ENCODE measurements at places on chromosomes 1 and 21.

DNA sequence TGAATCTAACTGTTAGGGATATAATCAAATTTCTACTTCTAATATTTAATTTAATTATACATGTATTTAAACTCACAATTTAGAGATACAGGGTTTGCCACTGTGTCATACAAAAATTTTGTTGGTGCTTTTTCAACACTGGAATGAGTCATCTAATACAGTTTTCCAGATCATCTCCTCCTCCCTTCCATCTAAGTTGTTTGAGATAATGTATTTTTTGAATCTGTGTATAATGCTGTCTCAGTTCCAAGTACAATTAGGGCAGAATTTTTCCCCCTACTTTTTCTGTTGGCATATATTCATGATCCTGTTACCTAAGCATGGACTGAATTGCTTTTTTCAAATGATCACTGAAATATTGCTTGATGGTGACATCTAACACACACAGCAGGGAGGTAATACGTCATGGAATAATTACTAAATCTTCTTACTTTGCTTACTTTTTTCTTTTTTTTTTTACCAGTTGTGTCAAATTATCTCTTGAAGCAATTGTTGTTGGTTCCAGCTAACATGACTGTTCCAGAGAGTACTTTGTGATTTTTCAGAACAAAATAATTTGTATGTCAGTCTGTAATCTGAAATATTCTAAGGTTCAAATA, 146.0 kb downstream of the MAGI3 start:
- no peak for DNase-seq

DNA sequence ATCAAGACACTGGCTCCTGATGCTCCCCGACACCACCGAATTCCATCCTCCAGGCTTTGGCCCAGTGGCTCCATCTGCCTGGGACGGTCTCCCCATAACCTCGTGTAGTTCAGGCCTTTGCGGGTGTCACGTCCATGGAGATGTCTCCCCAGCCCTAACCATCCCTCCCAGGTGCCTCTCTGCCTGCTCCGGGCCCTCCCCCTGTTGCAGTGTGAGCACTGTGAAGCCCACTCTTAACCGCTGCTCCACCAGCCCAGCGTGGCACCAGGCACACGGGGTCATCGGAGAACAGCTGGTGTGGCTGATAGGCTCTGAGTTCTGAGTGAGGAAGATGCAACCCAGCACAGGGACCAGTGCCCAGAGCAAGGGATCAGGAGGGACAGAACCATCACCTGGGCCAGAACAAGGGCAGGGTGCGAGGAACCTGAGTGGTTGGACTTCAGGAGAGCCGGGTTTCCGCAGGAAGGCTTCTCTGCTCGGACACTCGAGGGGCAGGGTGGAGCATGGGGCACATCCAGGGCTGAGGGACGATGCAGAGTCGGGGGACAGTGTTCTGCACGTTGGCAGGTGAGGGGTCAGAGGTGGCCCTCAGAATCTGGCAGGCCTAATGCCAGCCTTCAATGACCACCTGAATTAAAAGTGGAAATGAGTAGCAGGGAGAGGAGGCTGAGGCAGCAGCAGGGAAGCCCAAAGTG, 2.6 kb upstream of the GNB1 start:
- DNase-seq = no peak

- no peak for DNase-seq
These were observed 84.9 kb upstream of the CXADR start for GRCh38 chr21:17427831-17428483.

DNA sequence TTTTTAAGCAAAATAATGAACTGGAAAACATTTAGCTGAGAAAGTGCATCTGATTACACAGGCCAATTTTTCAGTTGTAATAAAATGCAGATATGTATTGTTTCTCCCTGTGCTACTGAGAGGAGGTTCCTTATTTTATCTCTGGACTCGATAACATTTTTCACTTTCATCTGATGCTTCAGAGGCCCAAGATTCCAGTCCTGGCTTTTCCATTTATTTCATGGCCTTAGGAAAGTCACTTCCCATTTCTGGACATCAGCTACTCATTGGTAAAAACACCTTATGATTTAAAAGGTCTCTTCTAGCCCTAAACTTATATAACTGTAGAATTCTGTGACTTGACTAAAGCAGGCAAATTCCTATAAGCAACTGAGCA, 203.5 kb downstream of the HHAT start:
- no peak for DNase-seq

GRCh38 chr1:111873460-111874030, 115.9 kb downstream of the KCND3 start:
- no peak for DNase-seq

DNA sequence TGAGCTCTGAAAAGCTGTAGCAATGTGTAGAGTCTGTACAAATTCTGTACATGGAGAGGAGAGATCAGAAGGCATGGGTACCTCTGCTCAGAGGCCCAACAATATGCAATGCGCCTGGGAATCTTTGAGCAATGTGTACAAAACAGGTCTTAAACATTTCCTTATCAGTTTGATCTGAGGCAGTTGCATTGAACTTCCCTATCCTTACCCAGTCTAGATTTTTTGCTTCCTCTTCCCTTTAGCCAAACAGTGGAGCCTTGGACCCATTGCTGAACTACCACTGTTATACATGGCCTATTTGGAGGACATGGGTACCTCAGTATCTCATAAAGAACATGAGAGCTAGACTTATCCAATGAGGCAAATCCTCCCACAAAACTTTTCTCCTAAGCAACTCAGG, 12.6 kb upstream of the MNDA start:
- no peak for DNase-seq

- no peak for DNase-seq
These were observed 38.8 kb upstream of the SRSF10 start for GRCh38 chr1:24018611-24019580.

DNA sequence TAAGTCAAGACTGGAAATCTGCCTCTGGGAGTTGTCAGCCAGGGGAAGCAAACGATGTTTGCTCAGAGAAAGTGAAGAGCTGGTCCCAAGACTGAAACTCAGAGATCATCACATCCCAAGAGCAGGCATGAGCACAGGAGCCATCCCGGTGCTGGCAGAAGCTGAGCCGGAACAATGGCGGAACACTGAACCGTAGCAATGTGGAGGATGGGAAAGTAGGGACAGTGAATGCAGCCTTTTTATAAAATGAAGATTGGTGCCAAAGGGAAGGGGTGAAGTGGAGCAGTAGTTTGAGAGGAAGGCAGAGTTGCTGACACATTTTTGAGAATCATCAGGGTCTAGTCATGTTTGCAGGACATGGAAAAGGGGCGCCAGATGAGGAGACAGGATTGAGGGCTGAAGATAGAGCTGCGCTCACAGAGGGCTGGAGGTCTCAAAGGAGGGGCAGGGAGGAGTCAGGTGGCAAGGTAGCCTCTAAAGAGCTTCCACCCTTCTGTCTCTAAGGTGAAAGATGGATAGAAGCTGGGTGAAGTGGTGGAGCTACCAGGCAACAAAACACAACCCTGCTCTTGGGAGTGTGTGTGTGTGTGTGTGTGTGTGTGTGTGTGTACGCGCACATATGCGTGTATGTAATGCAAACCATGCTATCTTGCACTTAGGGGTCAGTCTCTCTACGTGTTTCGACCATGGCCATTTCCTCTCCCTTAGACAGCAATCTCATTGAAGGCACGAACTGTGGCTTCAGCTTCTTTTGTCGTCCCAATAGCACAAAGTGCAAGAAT, 94.3 kb upstream of the IRF2BP2 start:
- no peak for DNase-seq

GRCh38 chr1:33341190-33341589, 20.3 kb upstream of the A3GALT2 start:
- no peak for DNase-seq

DNA sequence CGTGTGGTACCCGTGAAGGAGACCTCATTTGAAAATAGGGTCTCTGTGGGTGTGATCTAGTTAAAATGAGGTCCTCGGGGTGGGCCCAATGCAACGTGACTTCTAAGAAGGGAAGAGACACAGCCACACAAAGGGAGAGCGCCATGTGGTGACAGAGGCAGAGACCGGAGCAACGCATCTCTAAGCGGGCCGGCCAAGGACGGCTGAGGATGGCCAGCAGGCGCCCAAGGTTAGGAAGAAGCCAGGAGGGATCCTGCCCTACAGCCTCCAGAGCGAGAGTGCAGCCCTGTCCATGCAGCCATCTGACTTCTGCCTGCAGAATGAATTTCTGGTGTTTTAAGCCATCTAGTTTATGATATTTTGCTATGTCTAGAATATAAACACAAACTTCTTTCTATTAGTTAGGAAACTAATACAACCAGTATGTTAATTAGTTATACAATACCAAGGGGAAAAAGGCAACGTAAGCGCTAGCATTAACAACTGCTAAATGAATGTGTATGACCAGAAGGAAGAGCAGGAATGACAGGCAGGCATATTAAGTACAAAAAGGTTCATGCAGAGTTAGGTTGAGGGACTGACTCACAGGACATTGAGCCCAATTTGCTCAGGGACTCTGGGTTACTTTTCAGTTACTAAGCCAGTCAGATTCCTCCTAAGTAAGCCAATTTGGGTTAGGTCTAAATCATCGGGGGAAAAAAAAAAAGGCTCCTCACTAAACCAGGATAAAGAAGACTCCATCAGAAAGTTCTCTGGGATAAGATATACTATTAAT, 4.1 kb downstream of the CEP104 start:
- DNase-seq = no peak

- DNase-seq = no peak
These were observed 61.7 kb downstream of the XCL2 start for GRCh38 chr1:168482106-168482505.

DNA sequence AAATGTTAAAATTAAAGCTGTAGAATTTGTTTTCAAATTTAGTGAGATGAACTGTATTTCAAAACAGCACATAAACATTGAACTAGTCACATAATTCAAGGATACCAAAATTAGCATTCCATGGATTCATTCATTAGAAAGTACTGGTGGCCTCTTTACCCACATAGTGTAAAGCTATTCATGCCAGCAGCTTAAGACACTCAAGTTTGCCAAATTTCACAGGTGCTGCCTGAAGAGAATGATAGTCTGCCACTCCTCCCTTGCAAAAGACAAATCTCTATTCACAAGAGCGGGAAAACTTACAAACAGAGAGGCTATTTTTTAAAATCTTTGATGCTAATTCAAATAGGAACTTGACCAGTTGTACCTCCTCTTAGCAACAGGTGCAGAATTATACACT, 337.0 kb downstream of the BRINP3 start:
- DNase-seq = no peak

DNA sequence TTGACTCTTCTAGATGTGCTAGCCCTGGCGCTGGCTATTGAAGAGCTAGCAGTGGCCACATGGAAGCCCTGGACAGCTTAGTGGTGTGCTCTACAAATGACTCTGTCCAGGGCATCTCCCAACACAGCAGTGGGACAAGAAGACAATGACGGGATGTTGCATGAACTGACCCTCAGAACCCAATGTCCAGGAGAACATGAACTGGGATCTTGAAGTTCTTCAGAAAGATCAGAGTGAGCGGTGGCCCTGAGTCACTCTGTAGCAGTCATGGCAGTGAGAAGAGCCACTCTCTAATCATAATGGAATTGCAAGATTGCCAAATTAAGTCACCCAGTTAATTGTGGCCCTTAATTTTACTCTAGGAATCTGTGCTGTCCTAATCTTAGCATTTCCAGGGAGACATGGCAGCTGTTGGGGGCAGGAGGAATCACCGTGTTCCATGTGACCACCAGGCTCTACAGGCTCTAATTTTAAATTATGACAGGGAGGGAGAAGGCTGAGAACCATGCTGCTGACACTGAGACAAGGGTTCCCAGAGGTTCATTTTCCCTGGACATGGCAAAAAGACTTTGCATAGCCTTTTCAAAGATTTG, 10.2 kb upstream of the OBSCN start:
- DNase-seq = no peak

- no peak for DNase-seq
These were observed 26.3 kb downstream of the ZBTB17 start for GRCh38 chr1:15949453-15950245.

DNA sequence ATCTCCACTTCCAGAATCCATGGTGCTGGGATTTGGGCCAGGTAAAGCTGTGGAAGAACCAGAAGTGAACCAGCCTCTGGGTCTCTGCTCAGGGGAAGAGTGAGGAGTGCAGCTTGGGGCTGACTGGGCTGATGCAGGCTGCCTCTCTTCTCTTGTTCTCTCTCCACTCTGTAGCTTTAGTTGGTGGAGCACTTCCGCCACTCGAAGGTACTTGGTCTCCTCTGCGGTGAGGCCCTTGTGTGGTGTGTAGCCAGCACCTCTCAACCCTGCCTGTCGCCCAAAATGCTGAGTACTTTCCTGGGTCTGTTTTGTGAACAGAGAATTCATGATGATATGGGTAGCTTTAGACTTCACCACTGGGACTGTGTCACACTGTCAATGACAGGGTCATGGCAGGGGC, 63.2 kb downstream of the URB2 start:
- DNase-seq = no peak

DNA sequence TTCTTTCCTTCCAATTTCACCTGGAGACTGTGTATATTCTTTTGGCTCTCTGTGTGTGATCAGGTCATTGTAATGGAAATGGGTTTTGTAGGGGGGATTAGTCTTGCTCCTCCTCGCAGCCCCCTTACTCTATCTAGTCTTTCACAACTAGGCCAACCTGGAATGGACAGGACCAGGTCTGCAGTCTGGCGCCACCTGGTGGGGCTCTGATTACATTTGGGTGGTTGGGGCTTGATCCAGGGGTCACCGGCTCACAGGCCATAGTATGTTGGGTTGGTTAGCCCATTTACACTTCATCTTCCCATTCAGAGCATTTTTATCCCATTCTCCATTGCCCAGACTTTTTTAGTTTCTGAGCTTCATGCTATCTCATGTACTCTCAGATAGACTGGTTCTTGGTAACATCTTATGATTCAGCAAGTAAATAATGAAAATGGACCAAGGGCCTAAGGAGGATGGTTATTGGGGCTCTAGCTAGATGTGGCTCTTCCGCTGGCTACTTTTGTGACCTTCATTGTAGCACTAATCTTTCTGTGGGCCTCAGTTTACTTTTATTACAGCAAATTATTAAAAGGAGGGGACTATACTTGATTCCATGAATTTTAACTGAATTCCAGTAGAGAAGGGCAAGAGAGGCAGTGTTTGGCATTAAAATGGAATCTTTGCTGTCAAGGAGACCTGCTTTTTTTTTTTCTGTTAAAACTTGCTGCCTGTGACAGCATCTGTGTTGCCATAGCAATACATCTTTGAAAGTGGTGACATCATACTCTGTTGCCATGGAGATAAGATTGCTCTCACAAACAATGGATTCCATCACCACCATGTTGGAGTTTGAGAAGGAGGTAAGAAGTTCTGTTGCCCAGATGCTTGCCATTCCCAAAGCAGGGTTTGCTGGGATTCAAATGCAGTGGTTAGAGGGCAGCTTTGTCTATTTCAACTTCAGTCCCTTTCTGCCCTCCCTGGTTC, 150.1 kb downstream of the PLXNA2 start:
- peak; percentile 55 for DNase-seq
